Activated CD4-positive, alpha-beta T cell treated with anti-CD3 and anti-CD28 coated beads, Interleukin-2, amount 10 ng/mL, durations not matched to agents 24 days and 14 days (primary cell): ENCODE measurements at places on chromosomes 13 and 19. TPM values are rescaled to one million over a fixed set of nuclear protein-coding genes. Genes with fewer than 3 reads are reported as not detected.

GRCh38 chr13:30312904-30313303 is 5.6 kb upstream of the KATNAL1 start:
- H3K36me3 ChIP-seq = peaks cover 12% of the 10 kb centered on the region
- no peaks in the 10 kb centered on the region for H3K27me3 ChIP-seq
- H3K4me1 ChIP-seq = peaks cover 19% of the 10 kb centered on the region
- no peak for DNase-seq
- H3K4me3 ChIP-seq = no peak overlapping the region

- H3K27ac ChIP-seq = no peak overlapping the region
- DNase-seq = no peak
- H3K36me3 ChIP-seq = peaks cover 17% of the 10 kb centered on the region
- peaks cover 2% of the 10 kb centered on the region for H3K4me1 ChIP-seq
Measured at GRCh38 chr13:112840472-112841302, 128.3 kb upstream of the MCF2L start.

- no peak overlapping the region for H3K27ac ChIP-seq
- H3K27me3 ChIP-seq = peaks cover 2% of the 10 kb centered on the region
- H3K4me1 ChIP-seq = no peaks in the 10 kb centered on the region
- DNase-seq = no peak
- no peak overlapping the region for H3K4me3 ChIP-seq
- H3K36me3 ChIP-seq = no peaks in the 10 kb centered on the region
Measured at GRCh38 chr13:94481941-94482340, 2.5 kb upstream of the DCT start.

GRCh38 chr13:50484472-50485113 is 358.9 kb downstream of the DLEU7 start:
- no peaks in the 10 kb centered on the region for H3K36me3 ChIP-seq
- no peak overlapping the region for H3K4me3 ChIP-seq
- peaks cover 39% of the 10 kb centered on the region for H3K27me3 ChIP-seq
- no peaks in the 10 kb centered on the region for H3K4me1 ChIP-seq
- no peak for DNase-seq
- no peak overlapping the region for H3K27ac ChIP-seq

- no peaks in the 10 kb centered on the region for H3K36me3 ChIP-seq
- no peak overlapping the region for H3K4me3 ChIP-seq
- no peak for DNase-seq
- H3K27ac ChIP-seq = no peak overlapping the region
- H3K4me1 ChIP-seq = peaks cover 4% of the 10 kb centered on the region
Measured at GRCh38 chr13:43362556-43362955, 339.2 kb downstream of the DNAJC15 start.

Gene RGS9BP
- 0.14 and 0.21 TPM in 2 replicates for total RNA-seq
